ENCODE measurements at places on chromosomes 5 and 9.

DNA sequence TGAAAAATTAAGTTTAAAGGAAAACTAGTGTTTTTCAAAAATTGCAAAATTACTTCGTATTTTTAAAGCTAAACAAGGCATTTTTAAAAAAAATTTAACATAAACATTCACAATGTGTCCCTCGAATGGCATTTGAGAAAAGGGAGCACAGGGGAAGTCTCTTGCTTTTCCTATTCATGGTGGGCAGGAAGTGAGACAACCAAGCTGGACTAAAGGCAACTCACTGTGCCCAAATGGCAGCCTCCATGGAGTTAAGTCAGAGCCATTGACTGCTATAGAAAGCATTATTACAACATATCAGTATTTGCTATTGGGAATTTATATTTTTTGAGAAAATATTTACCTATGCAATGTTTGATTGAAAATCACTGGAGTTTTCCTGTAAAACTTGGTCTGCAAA is 8.3 kb downstream of the HNRNPH1 start:
- DNase-seq, result no peak

DNA sequence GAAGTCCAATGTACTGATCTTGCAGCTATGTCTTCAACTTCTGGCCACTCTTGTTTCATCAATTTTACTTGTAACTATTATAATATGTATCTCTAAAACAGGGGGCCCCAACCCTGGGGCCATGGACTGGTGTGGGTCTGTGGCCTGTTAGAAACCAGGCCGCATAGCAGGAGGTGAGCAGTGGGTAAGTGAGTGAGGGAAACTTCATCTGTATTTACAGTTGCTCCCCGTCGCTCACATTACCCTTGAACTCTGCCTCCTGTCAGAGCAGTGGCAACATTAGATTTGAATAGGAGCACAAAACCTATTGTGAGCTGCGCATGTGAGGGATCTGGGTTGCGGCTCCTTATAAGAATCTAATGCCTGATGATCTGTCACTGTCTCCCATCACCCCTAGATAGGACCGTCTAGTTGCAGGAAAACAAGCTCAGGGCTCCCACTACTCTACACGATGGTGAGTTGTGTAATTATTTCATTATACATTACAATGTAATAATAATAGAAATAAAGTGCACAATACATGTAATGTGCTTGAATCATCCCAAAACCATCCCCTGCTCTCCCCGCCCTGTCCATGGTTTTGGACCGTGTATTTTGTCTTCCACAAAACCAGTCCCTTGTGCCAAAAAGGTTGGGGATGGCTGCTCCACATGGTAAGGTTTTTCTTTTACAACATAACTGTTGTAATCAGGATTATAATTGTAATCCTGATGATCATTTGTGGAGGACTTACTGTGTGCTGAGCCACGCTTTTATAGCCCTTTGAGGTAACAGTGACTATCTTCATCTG is 26.9 kb upstream of the SH3PXD2B start:
- DNase-seq, result no peak

GRCh38 chr9:16419124-16419523 is 451.3 kb downstream of the BNC2 start:
- no peak for DNase-seq

DNA sequence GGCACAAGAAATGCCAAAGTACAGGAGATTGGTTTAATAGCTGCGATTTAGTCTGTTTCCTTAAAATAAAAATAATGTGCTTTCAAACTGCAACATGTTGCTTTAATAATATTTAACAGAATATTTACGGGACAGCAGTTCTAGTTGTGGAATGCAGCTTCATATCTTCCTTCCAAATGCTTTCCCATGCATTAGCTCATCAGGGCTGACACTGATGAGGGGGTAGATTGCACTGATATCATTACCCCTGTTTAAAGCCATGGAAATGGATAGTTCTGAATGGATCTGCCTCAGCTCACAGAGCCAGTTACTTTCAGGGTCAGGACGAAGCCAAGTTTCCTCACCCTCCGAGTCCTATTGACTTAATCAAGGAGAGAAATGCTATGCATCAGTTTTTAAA is 93.2 kb upstream of the OSMR start:
- no peak for DNase-seq

DNA sequence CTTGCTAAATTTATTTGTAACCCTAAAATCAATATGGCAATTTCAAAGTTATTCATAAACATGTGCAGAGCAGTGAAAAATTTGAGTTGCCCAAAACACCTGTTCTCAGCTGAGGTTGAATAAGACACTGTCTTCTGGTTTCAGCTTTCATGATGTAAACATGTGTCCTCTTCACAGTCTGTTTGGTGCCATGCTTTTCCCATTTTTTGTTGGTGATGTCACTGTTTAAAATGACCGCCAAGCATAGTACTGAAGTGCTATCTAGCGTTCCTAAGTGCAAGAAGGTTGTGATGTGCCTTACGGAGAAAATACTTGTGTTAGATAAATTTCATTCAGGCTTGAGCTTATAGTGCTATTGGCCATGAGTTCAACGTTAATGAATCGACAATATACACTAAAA is 580.8 kb downstream of the ACTL7B start:
- DNase-seq, result no peak

DNA sequence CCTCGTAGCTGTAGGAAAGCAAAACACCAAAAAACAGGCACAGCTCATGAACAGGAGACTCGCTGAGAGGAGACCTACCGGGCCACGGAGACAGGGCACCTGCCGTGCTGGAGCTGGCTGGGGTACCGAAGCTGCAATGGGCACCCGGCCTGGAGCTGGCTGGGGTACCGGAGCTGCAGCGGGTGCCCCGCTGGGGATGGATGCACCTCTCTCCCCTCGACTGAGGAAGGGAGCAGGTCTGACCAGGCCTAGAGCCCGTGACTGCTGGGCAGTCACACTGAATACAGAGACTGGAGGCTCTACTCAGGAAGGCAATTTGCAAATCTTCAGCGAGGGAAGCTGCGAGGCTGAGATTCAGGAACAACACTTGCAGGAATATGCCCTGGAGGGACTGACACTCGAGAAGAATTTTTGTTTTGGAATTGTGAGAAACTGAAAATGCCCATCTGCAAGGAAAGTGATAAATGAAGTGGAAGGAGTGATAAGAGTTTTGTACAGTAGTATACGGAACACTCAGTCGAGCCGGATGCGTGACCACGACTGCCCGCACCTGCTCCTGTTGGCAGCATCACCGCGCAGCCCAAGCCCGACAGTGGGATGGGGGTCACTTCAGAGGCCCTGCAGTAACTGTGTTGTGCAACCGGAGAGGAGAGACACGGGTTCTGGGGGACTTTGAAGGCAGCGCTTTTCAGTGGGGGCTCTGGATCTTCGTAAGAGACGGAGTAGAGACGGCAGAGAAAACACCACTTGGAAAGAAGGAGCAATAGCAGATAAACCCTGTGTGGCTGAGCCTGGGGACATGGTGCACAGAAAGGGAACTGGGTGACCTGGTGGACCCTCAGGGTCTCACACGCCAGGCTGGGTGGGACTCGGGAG is 27.9 kb upstream of the LPCAT1 start:
- no peak for DNase-seq

DNA sequence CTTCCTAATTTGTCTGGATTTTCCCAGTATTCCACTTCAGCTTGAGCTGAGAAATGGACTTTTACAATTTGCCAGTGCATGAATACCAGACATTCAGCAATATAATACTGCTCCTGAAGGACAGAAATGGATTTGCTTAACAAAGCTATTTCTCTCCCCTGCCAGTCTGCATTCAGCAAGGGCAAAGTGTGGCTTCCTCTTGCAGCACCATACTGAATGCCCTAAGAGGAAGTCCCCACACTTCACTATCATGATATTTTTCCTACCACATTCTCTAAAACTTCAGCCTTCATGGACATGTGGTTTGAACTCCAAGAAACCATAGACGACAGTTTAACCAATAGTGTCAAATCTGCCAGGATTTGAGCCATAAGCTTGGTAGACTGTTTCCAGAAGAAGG is 19.8 kb upstream of the TLE4 start:
- no peak for DNase-seq

DNA sequence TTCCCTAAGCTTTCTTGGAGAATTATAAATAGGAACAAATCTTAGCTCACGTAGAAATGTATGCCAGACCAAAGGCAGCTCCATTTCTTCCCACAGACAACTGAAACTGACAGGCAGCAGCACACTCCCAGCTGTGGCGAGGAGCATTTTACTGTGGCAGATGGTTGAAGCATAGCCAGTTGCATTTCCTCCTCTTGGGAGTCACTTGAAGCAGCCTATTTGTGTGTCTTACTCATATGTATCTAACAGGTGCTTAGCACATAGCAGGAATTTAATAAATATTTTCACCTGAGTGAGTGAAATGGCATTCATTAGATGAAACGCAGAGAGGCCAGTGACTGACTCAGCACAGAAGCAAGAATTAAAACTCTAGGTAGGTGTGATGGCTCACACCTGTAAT is 12.3 kb upstream of the MTMR12 start:
- no peak for DNase-seq

DNA sequence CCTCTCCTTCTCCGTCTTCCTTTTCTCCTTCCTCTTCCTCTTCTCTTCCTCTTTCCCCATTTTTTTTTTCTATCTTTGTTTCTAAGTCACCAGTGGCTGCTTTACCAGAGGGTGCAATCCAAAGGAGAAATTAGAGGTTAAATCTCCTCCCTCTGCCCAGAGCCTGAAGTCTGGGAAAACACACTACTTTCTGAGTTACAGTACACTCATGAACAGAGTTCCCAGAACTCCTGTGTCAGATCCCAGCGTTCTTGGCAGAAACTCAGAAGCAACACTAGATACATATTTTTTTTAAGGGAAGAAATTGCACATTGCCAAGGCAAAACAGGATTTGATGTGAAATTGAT is 189.0 kb downstream of the SNCAIP start:
- DNase-seq, result no peak

DNA sequence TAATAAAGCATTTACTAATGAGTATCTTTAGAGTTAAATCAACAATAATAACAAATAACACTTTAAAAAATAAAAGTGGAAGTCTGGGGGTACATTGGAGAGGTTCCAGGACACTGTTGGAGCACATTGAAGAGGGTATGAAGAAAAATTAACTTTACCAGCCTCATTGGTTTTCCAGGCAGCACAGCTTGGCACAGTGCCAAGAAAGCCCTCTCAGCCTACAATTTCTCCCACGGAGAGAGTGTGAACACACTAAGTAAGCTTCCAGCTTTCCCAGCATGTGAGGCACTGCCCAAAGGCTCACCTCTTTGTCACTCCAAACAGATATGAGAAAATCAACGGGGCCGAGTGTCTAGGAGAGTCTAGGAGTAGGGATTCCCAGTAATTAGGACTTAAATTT is 1912.8 kb upstream of the NUDT12 start:
- no peak for DNase-seq

Data from C1 segment of cervical spinal cord (tissue), 14 donors.